Esophagus muscularis mucosa (tissue), 4 donors: ENCODE measurements at places on chromosomes 7 and 10. TPM values are rescaled to one million over a fixed set of nuclear protein-coding genes. Genes with fewer than 3 reads are reported as not detected.

GRCh38 chr10:76416642-76417041, 985.2 kb downstream of the LRMDA start:
- no peaks in the 10 kb centered on the region for H3K4me1 ChIP-seq
- H3K4me3 ChIP-seq: no peak overlapping the region
- H3K36me3 ChIP-seq: no peaks in the 10 kb centered on the region
- DNase-seq: no peak
- H3K27me3 ChIP-seq: no peaks in the 10 kb centered on the region

The SFRP4 gene
- total RNA-seq: 4.6 TPM

DNA sequence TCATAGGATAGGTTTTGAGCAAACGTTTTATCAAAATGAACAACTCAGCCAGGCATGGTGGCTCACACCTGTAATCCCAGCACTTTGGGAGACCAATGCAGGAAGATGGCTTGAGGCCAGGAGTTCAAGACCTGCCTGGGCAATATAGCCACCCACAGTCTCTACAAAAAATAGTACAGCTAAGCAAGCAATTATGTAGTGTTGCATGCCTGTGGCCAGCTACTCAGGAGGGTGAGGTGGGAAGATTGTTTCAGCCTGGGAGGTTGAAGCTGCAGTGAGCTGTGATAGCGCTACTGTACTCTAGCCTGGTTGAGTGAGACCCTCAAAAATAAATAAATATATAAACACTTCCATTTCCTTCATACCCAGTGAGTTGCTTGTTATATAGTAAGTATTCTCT, 67.1 kb downstream of the LSMEM1 start:
- H3K27me3 ChIP-seq: peaks cover 7% of the 10 kb centered on the region
- no peak for DNase-seq
- no peaks in the 10 kb centered on the region for H3K36me3 ChIP-seq

DNA sequence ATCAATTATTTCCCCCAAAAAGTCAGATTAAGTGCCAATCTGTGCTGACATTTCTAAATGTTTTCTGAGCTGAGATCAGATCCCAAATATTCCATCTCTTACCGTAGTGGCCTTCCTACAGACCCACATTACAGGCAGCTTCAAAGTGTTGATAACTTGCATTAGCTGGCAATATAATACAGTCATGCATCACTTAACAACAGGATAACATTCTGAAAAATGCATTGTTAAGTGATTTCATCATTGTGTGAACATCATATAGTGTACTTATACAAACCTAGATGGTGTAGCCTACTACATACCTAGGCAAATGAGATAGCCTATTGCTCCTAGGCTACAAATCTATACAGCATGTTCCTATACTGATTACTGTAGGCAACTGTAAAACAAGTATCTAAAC, 22.4 kb downstream of the SLC25A13 start:
- no peak for DNase-seq
- H3K27me3 ChIP-seq: no peaks in the 10 kb centered on the region
- no peaks in the 10 kb centered on the region for H3K36me3 ChIP-seq
- no peak overlapping the region for H3K4me3 ChIP-seq

The TAS2R41 gene
- not detected for total RNA-seq

The PROSER2 gene
- 2.8 TPM for total RNA-seq

- no peak overlapping the region for H3K27ac ChIP-seq
- H3K36me3 ChIP-seq: no peaks in the 10 kb centered on the region
- H3K4me3 ChIP-seq: no peak overlapping the region
- no peaks in the 10 kb centered on the region for H3K4me1 ChIP-seq
- no peak for DNase-seq
Observed at GRCh38 chr7:137545059-137545716, 201.7 kb upstream of the PTN start.

DNA sequence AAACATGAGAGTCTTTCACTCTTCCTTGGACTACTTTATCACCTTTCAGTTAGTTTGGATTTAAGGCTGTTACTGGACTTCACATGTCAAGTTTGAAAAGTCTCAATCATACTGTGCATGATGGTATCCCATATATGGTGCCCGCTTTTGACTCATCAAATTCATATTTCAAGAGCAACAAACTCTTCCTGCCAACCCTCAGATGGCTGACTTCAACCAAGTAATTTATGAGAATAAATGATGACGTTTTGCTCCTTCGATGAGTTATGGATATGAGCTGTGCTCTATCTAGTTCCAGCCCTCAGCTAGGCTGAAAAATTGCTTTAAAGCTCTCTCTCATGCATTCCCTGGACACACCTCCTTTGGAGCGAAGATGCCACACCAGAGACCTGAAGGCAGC, 110.3 kb upstream of the RSU1 start:
- no peak overlapping the region for H3K4me3 ChIP-seq
- H3K27me3 ChIP-seq: no peaks in the 10 kb centered on the region
- H3K4me1 ChIP-seq: no peaks in the 10 kb centered on the region
- H3K27ac ChIP-seq: no peak overlapping the region

GRCh38 chr7:69962186-69963065, 364.2 kb downstream of the AUTS2 start:
- no peaks in the 10 kb centered on the region for H3K36me3 ChIP-seq
- peak overlapping the region; percentile 65 for H3K27ac ChIP-seq
- no peaks in the 10 kb centered on the region for H3K27me3 ChIP-seq
